ENCODE measurements at places on chromosomes 5 and 9. TPM values are rescaled to one million over a fixed set of nuclear protein-coding genes. Genes with fewer than 3 reads are reported as not detected.

DNA sequence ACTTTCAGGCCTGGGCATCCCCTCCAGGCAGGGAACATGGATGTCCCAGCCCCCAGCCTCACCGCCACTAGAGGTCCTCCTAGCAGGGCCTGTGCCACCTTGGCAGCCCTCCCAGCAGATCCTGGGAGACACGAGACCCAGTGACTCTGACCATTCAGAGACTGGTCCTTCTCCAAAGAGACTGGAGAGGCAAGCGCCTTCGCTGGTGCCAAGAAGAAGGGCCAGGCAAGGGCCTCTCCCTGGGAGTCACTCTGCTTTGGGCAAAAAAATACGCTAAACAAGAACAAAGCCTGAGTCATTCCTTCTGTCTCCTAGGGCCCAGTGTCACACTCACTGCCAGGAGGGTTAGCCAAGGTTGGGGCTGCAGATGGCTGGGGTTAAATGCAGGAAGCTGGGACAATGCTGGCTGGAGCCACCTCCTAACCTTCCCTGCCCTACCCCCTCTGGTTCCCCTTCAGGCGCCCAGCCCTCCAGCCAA lies 35.3 kb upstream of the SMIM23 start:
- no peak for DNase-seq

DNA sequence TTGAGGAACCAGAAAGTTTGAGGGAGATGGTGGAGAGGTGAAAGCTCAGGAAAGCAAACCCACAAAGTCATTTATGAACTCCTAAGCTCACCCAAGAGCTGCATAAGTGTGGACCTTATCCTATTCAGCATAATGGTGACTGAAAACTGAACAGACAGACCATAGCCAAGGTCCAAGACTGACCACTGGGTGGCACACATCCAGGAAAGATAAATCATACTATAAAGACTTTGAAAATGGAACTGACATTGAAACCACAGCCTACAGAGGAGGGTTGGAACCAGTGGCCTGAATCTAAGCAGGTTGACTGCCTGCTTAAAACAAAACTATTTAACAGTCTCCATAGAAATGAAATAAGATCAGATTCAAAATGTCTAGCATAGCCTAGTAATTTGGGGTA lies 121.0 kb upstream of the RGS7BP start:
- no peak for DNase-seq

DNA sequence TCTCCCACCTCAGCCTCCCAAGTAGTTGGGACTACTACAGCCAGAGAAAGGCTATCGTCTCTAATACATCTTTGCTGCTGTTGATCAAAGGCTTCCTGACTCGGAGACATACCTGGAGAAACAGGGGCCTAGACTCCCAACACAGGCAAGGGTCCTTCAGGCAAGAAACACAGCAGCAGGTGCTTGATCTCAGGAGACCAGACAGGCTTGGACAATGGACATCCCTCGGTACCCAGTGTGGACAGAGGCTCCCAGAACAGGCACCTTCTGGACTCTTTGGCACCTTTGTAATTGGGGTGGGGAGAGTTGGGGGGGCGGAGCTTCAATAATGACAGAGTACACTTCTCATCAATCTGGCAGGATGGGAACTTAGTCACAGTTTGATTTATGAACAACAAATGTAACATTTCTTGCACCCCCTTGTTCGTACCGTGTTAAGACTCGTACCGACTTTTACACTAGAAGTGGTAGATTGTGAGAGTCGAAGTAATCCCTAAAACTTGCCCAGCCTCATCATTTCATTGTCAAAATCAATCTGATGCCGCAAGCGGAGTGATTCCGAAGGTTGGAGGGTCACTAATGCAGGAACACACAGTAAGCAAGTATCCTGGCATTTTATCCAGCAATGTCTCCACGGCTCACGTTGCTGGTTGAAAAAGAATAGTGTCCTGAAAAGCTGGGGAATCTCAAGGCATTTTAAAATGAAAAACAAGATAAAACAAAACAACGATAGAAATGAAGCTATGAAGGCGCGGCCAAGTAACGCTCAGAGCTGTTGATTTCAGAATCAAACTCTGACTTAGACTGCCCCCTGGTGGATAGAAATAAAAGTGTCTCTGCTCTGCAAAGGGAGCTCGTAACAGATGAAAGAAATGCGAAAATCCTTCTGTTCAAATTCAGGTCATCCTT lies 46.4 kb upstream of the STK32A start:
- peak; percentile 9 for DNase-seq

DNA sequence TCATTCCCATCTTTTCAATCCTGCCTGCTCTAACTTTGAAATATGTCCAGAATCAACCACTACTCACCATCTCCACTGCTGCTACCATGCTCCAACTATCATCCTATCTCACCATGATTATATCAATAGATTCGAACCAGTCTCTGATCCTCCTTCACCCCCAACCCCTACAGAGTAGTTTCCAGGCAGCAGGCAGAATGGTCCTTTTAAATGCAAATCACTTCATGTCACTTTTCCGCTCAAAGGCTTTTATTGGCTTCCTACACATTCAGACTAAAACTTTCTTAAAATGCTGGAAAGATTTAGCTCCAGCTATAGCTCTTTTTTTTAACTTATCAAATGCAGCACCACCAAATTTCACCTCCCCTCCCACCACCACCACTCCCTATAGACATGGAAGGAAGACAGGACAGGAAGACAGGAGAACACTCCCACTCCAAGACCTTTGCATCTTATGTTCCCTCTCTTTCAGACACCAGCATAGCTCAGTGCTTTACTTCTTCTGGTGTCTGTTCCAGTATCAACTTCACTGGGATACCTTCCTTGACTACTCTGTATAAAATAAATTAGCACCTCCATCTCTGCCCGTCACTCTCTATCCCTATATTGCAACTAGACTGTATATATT lies 9.9 kb upstream of the PPP2R2B start:
- DNase-seq = no peak

- DNase-seq = no peak
Observed at GRCh38 chr5:66860199-66860975, 264.2 kb downstream of the MAST4 start.

GRCh38 chr5:156587012-156587411 lies 260.0 kb downstream of the SGCD start:
- DNase-seq = no peak

DNA sequence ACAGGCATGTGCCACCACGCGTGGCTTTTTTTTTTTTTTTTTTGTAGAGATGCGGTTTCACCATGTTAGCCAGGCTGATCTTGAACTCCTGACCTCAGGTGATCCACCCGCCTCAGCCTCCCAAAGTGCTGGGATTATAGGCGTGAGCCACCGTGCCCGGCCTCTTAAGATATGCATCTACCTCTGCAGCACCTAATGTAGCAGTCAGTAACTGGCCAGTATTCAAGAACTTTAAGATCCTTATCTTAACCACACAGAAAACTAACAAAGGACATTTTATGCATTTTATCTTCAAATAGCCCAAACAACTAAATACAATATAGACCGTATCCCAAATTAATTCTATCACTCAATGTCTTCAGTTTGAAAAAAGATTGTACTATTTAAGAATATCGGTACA lies 618.7 kb downstream of the TLE1 start:
- DNase-seq = no peak

ARID3C gene
- not detected for total RNA-seq

PCA3 gene
- total RNA-seq = not detected

SLC2A8 gene
- total RNA-seq = 3.6 TPM

BTNL9 gene
- not detected for total RNA-seq

SPATA31A3 gene
- total RNA-seq = not detected

EGFLAM gene
- total RNA-seq = not detected

ARHGEF39 gene
- total RNA-seq = 0.35 TPM

LCN15 gene
- total RNA-seq = not detected

BRINP1 gene
- not detected for total RNA-seq

Measured in CD8-positive, alpha-beta T cell (primary cell).